HuH-7.5 (cell line): ENCODE measurements at places on chromosomes 7 and 10.

- no peak for DNase-seq
Measured at GRCh38 chr7:30155481-30155880, 20.7 kb downstream of the MTURN start.

GRCh38 chr10:100043344-100043743 is 33.6 kb upstream of the DNMBP start:
- no peak for DNase-seq

- DNase-seq: no peak
Measured at GRCh38 chr7:46606761-46607160, 685.7 kb upstream of the IGFBP3 start.

- DNase-seq: no peak
Measured at GRCh38 chr10:127195571-127196281, 665 bp downstream of the INSYN2A start.

DNA sequence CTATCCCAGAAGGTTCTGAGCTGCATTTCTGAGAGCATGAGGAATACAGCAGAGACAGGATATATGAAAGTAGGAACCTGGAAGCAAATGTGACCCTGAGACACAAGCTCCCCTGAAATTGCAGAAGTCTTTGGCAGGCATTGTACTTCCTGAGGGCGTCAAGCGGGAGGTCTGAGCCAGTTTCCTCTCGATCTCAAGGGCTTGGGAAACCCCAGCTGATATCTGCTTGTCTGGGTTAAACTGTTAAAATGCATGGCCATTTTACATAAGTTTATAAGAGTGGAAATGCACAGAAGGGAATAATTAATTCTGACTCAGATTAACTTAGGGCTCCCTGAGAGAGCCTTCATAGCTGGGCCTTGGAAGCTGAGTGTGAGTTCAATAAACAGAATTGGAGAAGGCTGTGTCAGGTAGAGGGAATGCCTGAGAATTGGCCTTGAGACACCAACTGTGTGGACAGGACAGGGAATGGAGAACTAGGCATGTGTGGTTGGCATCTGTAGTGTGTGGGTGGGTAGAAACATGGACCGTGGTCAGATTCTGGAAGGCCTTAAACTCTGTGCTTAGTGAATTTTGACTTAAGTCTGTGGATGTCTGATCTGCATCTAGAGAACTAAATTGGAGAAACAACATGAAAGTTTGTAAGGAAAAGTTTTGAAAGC is 53.3 kb downstream of the WIPF3 start:
- no peak for DNase-seq

GRCh38 chr10:104049504-104050250 is 36.0 kb downstream of the COL17A1 start:
- DNase-seq: no peak

DNA sequence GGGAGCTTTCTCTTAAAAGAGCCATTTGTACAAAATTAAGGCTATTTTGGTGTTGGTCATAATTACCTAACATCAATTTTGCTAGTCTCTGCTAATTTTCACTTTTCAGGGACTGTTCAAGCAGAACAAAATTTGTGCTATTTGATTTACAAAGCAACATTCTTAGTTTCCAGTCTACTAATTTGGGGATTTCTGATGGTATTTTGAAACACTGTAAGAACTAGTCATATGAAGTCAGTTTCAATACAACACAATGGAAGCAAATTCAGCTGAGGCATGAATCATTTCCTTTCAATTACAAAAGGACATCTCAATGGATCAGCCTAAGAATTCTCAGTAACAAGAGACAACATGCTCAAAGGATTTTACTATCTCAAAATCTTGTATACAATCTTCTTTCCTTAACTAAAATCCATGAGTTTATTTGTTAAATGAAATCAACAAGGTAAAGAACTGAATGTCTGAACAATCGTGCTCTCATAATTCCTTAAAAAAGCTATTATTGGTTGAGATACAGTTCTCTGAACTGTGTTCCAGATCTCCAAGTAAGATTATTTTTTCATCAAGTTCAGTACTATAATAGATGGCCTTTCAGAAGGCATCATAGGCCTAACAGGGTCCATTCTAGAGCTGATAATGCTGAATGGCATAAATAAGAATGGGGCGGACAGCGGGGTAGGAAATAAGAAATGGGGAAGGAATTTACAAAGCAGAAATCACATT is 144.6 kb downstream of the NRCAM start:
- DNase-seq: no peak

DNA sequence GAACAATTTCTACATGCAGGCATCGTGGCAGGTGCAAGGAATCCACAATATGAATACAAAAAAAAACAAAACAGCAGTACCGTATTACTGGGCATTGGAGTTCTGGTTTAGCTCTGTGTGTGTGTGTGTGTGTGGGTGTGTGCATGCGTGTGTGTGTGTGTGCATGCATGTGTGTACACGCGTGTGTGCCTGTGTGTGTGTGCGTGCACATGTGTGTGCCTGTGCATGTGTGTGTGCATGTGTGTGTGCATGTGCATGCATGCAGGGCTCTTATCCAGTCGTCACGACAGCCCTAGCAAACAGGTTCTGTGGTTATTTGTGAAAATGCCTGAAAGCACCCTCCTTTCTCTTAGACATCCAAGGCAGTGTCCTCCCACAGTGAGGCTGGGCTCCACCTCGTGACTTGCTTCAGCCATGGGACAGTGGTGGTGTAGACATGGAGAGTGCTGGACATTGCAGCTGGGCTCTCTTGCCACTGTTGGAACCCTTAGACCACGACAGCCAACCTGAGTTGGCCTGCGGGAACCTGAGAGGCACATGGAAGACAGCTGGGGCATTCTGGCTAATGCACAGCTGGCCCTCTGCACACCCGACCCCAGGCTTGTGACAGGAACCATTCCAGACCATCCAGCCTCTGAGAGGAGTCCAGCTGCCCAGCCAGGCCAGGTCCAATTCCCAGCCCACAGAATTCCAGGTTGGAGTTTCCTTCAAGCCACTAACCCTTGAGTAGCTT is 173.4 kb upstream of the SHH start:
- DNase-seq: no peak

DNA sequence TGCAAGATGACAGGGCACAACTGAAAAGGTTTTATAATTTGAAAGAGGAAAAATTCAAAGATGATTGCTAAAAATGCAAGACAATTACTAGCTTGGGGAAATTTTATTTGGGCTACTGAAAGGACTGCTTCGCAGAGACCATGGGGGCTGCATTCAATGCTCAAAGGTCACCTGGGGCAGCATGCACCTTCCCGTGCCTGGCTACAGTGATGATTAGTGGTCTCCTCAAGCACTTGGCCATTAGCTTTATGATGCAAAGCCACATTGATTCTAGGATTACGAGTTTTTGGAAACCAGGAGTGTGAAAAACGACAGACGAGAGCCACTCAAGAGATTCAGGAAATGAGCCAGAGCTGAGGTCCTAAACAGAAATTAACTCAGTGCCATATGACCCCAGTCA is 764.6 kb downstream of the PHTF2 start:
- no peak for DNase-seq

DNA sequence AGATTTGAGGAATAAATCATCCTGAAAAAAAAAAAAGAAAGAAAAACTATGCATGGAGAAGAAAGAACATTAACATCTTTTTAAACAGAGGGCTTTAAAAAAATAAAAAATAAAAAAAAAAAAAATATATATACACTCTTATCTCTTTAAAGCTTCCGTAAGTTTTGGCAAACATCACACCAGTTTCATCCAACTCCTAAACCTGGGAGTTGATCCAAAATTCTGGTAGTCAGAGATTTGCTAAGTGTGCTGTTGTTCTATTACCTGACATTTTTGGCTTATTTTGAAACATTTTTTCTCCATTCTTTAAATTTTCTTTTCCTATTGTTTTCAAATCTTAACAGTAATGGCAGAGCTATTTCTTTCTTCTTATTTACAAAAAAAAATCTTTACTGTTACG is 273.1 kb downstream of the AGMO start:
- DNase-seq: no peak

- no peak for DNase-seq
Measured at GRCh38 chr7:52592698-52593097, 442.7 kb upstream of the POM121L12 start.

GRCh38 chr7:1677206-1678080 is 7.4 kb downstream of the ELFN1 start:
- DNase-seq: no peak

- no peak for DNase-seq
Measured at GRCh38 chr7:78542981-78543380, 744.4 kb downstream of the PHTF2 start.

- no peak for DNase-seq
Measured at GRCh38 chr7:157805713-157806112, 468.9 kb downstream of the DNAJB6 start.

GRCh38 chr7:55052081-55052480 is 33.3 kb downstream of the EGFR start:
- DNase-seq: no peak

DNA sequence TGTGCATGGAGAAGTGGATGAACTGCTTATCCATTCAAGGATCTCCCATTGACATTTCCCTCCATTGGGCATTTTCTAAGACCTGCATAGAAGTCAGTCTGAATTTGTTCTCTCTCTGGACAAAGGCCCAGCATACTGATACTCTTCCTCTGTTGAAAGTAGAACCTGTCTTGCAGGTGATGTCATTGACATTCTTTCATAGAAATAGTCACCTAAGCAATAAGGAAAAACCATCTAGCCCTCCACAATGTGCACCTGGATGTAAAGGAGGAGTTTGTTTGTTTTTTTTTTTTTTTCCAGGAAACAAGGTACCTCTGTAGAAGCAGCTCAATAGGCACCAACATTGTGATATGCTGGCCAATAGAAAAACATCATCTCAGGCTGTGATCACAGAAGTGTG is 150.4 kb downstream of the DPY19L1 start:
- DNase-seq: no peak

DNA sequence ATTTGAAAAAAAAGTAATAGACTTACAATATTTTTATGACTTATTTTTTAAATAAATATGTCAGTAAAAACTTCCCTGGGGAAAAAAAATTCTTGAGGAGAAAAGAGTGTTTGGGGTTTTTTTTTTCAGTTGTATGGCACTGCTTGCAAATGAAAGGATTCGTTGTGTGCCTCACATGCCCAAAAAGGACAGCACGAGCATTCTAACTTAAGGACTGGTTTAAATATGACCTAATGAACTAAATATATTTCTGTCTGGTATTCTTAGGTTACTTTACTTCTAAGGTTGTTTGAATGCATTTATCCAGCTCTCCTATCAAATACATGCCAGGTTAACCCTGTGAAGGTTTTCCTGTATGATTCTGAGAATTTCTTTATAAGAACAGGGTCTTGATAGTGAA is 988 bp upstream of the CD36 start:
- DNase-seq: no peak

DNA sequence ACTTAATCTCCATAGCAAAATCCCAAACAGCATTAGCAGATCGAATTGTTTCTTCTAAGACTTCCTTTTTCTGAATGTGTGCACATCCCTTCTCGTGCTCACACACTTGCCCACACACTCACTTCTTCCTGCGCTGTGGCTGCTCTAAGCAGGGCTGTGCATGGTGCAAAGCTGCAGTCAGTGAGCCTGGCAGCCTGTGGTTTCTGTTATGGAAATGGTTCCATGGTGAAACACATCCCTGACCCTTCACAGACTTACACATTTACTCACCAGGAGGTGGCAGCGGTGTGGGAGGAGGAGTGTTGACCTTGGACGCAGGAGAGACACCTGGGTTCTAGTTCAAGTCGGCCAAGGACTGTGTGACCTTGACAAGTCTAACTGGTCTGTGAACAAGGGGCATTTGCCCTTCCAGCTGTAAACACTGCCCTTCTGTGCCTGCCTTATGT is 24.9 kb downstream of the MTURN start:
- no peak for DNase-seq

- DNase-seq: no peak
Measured at GRCh38 chr7:139748373-139748765, 29.4 kb downstream of the HIPK2 start.

GRCh38 chr10:123798856-123799255 is 92.8 kb downstream of the CPXM2 start:
- DNase-seq: no peak

GRCh38 chr10:33237736-33238624 is 96.5 kb downstream of the NRP1 start:
- DNase-seq: no peak

DNA sequence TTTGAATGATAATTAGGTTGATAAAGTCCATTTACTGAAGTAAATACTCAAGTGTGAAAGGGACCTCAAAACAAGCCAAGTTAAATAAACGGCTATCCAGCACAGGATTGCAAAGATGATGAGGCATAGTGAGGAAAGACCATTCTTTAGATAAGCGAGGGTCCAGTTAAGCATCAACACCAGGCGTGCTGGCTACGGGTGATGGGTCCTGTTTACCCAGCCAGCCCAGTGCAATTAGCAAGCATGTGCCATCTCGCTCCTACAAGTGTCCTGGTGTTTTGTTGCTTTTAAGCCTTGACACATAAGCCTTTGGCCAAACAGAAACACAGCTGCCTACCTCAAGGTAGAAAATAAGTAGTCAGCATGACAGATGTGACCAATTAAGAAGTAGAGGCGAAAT is 7.1 kb downstream of the NEBL start:
- no peak for DNase-seq

GRCh38 chr7:135976312-135977006 is 700 bp downstream of the MTPN start:
- peak; percentile 41 for DNase-seq

DNA sequence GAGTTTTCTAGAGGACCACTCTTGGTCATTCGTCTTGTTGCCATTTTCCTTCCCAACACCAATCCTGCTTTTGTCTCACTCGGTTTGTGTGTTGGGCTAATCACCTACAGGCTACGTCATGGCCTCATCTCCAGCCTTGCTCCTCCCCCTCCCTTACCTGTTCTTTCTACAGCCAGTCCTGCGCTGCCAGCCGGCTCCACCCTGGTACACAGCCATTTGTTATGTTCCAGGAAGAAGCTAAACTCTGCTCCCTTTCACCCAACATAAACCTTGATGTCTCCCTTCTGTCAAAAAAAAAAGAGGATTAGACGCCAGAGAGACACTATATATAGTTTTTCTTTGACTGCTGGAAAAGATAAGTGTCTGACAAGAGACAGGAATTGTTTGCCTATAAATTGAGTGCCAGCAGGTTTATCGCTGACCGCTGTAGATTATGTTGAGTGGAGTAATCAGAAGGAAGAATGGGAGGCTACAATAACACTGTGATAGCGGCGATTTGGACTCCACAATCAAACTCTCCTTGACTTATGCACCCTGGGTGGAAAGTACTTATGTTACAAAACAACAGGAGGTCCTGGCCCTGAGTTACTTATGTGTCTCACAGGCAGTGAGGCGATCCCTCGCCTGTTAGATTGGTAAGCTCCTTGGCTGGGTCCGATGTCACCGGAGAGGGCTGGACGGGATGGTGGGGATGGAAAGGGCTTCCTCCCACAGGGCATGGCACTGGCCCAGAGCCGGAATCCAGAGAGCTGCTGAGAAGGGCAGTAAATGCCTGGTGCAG is 171.3 kb upstream of the BMPER start:
- no peak for DNase-seq

- DNase-seq: no peak
Measured at GRCh38 chr10:84846658-84847316, 518.4 kb downstream of the CCSER2 start.

- DNase-seq: no peak
Measured at GRCh38 chr10:60135020-60135419, 228.7 kb upstream of the CCDC6 start.

- DNase-seq: no peak
Measured at GRCh38 chr10:79038841-79039201, 29.9 kb upstream of the ZMIZ1 start.
